ENCODE measurements at places on chromosomes 5 and 9.

- DNase-seq = no peak
Measured at GRCh38 chr5:66540078-66540477, 56.1 kb upstream of the MAST4 start.

DNA sequence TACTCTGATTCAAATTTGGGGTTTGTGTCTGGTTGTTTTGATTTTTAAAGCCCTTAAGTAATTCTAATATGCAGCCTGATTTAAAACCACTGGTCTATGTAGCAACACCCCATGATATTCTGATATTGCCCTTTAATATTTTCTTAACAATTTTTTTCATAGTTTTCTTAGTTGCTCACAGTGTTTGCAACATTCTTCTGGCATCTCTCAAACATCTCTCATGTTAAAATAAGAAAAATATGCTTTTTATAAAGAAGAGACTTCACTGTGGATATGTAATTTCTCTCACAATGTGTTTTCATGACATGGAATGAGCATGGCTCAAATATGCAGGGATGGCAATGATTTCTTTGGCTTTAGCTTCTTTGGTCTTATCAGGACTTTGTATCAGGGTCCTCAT, 183.7 kb downstream of the TAF11L14 start:
- DNase-seq = no peak

DNA sequence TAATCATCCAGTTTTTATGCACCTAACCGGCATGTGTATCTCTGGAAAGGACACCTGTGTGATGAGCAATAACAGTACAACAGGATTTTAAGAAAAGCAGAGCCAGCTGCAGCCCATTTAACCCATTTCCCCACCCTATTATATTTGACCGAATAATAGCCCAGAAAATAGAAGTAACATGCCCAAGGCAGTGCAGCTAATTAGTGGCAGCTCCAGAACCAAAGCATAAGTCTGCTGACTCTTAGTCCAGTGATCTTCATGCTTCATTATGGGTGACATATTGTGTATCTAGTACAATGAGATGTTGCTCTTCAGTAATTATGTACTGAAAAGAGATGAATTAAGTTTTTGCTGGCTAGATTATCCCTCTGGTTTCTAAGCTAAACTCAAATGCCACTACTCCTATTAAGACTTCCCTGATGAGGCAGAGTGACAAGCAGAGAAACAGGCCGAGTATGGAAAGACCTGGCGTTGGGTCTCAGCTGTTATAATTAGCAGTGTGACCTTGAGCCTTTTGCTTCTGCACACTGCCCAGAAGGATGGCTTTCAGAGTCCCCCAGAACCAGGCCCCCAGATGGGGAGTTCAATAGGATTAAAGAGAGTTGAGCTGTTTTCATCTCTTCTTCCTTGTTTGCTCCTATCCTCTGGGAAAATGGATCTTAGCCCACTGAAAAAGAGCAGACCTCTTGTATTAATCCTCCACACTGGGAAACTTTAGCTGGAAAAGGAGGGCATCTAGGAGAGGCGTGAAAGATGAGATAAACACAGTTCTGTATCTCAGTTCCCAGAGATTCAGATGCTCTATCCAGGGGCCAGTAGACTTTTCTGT, 10.8 kb upstream of the C1QTNF3 start:
- no peak for DNase-seq

DNA sequence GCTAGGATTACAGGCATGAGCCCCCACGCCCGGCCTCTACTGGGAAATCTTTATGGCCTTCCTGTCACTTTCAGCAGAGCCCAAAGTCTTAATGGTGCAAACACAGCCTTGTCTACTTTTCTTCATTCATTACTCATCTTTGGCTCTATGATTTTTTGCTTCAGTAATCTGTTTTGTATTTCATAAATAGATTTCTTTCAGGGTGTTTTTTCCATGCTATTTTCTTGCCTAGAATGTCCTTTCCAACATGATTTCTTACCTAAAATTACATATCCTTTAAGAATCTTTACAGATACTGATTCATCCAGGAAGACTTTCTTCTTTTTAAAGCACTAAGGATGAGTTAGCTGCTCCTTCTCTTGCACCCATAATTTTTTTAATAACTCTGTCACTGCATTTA, 213.0 kb downstream of the TAF11L14 start:
- DNase-seq = no peak

GRCh38 chr9:121115466-121115865, 40.7 kb downstream of the CNTRL start:
- no peak for DNase-seq

DNA sequence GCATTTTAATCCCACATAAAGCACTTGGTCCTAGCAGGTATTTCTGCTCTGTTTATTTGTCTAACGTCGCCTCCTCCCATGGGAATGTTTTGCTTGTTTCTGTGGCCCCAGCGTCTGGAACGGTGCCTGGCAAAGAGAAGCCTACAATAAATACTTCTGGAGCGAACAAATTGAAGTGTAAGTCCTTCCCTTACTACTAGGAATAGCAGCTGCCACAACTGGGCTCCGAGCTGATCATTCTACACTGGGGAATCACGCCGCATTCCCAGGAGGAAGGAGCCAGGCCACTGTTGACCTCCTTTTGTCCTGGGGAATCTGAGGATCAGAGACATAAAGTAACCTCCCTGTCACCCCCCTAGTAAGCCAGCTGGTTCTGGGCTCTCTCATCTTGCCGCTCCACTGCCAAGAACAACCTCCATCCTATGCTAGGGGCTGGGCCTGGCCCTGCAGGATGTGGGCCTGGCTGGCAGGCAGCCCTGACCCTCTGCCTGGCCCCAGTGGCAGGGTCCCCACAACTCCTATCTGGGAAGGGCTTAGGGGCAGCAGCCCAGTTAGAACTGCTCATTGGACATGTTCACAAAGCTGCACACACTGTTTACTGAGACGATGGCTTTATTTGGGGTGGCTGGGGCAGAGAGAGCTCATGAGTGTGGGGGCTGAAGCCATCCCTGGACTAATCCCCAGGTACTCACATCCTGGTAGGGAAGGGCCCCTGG, 82.8 kb downstream of the GTF3C4 start:
- DNase-seq = no peak

DNA sequence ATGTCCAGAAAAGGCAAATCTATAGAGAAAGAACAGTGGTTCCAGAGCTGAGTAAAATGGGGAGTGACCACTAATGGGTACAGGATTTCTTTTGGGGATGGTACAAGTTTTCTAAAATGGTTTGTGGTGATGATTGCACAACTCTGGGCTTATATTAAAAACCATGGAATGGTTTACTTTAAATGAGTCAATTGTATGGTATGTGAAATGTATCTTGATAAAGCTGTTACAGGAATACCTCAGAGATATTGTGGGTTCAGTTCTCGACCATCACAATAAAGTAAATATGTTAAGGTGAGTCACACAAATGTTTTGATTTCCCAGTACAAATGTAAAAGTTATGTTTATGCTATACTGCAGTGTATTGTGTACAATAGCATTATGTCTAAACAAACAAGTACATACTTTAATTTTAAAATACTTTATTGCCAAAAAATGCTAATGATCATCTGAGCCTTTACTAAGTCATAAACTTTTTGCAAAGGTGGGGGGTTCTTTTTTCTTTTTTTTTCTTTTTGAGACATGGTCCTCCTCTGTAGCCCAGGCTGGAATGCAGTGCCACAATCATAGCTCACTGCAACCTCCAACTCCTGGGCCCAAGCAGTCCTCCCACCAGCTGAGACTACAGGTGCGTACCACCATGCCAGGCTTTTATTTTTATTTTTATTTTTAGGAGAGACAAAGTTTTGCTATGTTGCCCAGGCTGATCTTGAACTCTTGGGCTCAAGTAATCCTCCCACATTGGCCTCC, 65.9 kb downstream of the SHOC1 start:
- DNase-seq = no peak

GRCh38 chr5:170327168-170327567, 29.6 kb upstream of the LCP2 start:
- no peak for DNase-seq
